ENCODE measurements at places on chromosomes 1 and 21.

DNA sequence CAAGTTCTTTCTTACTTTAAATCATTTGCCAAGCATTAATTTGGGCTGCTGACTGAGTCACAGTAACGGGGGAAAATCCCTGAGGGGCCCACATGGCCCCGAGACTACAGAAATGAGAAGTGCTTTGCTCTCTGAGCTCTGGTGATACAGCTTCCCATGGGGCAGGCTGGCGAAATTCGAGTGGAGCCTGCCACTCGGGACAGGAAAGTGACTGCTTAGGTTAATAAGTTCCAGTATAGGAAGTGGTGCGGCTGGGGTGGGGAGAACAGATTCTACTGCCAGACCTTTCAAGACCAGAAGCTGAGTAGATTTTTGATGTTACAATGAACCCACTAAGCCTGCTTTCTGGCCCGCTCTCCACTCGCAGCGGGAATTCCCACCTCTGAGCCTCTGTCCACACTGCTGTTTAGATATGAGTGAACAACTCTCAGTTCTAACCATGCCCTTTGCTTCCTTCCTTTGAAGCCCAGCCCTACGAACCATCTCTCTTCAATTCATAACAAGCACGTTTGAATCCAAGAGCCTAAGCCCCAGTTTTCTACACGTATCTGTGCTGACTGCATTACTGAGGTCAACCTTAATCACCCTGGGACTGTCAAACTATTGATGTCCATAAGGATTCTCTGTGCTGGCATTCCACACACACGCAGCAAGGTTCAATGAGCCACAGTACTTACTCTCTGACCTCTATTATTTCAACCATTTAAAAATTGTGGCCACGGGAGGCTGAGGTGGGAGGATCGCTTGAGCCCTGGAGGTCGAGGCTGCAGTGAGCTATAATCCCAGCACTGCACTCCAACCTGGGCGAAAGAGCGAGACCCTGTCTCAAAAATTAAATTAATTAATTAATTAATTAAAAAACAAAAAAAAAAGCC is 9.6 kb downstream of the ZBTB17 start:
- DNase-seq = peak; percentile 75

DNA sequence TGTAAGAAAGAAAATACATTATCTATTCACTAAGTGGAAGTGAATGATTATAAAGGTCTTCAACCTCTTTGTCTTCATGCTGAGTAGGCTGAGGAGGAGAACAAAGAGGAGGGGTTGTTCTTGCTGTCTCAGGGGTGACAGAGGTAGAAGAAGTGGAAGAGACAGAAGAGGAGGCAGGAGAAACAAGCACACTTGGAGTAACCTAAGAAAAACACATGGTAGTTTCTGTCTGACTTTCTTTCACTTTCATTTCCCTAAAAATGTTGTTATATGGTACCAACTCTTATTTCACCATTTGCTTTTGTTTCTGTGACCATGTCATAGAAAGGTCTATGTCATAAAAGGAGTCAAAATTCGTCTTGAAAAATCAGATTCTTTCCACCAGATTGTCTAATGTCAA is 696.6 kb upstream of the BRINP3 start:
- DNase-seq = no peak

- DNase-seq = no peak
These were observed 20.2 kb upstream of the ROR1 start for GRCh38 chr1:63753591-63753990.

DNA sequence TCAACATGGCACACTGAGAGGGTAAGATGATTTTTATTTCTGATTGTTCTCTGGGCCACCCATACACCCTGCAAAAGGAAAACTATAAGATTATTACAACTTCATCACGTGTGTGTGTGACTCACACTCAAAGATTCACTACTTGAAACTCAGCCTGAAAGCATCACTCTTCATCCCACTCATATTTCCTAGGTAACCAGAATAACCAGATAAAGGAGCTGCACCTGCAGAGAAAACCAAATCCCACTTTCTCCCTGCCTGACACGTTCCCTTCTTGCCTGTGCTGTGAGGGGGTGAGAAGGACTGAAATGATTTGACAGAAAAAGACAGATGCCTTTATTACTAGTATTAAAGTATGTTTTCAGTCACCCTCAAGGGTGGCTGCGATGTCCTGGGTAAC is 131.6 kb downstream of the TGFBR3 start:
- DNase-seq = no peak

DNA sequence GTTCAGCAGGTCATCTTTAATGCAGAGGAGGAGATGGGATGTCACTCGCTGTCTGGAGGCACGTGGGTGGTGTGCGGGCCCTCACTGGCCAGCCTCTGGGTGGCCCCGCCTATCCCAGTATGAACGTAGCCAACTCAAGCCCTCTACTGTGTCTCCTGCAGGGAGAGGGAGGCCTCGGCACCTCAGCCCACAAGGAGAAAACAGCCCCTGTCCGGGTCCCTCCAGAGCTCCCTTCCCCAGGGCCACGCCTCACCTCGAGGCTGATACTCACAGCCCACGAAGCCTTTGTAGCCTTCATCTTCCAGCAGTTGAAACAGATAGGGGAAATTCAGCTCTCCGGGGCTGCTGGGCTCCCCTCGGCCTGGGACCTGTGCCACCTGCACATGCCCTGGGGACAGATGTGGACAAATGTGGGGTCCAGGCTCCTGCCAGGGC is 2.6 kb downstream of the HYI start:
- no peak for DNase-seq

DNA sequence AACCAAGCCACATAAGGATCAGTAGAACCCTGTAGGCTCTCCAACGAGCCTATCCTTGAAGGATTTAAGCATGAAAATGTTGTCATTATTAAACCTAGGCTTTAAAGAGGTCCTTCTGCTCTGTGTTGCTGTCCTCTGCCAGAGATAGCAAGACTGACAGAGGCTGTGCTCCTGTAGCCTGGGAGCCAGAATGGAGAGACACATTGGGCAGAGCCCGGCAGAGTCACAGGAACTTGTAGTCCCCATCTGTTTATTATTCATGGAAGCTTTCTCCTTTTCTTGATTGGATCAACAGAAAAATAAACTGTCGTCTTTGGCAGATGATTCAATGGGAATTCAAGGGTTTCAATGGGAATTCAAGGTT is 19.2 kb upstream of the SLAMF1 start:
- DNase-seq = no peak

DNA sequence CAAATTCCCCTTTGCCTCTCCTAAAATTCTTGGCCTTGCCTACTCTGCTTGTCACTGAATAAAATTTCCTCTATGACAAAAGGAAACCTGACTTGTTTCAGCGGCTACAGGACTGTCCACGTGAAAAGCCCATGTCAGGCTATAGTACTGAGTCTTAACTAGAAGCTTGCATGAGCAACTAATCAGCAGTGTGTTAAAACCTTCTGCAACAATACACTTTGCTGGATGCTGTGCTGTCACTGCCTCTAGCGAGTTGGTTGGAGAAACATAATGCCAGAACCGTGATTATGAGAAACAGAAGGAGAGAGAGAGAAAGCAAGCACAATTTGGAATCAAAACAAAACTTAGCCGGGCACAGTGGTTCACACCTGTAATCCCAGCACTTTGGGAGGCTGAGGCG is 25.7 kb upstream of the SLC30A10 start:
- DNase-seq = no peak

DNA sequence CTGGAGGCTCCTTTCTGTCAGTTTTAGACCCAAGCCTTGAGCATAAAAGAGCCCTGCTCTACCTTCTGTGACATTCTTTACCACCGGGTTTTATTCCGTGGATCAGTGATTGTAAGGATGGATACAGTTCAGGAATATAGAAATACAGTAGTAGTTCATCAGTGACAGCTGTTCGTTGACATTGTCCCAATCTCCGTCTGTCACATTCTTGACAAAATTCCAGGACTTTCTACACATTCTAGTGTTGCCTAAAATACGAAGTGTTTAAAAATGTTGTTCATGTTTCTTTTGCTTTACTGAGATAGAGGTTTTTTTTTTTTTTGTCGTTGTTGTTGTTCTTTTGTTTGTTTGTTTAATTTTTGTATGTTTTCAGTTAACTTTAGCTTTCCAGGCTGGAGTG is 29.9 kb downstream of the MAP10 start:
- no peak for DNase-seq

DNA sequence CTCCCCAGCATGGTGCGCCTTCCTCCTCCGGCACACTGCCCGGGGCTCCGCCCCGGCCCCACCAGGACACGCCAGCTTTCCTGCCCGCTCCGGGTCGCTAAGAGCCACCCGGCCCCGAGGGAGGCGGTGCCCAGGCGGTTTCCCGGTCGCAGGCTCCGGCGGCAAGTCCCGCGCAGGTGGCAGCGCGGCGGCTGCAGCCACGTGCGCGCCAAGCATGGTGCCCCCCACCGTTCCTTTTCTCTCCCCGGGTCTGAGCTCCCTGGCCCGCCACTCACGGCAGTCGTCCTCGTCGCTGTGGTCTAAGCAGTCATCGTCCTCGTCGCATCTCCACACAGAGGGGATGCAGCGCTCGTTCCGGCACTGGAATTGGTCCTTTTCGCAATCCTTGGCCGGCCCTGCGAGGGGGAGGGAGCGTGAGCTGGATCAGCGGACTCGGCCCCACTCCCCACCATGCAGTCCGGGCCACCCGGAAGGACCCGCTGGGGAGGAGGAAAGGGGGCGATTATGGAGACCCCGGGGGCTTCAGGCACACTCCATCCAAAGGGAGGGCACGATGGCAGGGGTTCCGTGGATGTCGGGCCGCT is 1.2 kb downstream of the LRP8 start:
- DNase-seq = no peak

- DNase-seq = peak; percentile 87
These were observed 7.2 kb downstream of the VANGL1 start for GRCh38 chr1:115648717-115649691.

GRCh38 chr1:66996018-66996682 is 57.8 kb downstream of the SLC35D1 start:
- DNase-seq = peak; percentile 79

Measured in T-helper 2 cell (primary cell).